ENCODE measurements at places on chromosomes 11 and 22.

GRCh38 chr11:1208144-1208393 lies 14.8 kb upstream of the MUC5B start:
- DNase-seq: no peak

DNA sequence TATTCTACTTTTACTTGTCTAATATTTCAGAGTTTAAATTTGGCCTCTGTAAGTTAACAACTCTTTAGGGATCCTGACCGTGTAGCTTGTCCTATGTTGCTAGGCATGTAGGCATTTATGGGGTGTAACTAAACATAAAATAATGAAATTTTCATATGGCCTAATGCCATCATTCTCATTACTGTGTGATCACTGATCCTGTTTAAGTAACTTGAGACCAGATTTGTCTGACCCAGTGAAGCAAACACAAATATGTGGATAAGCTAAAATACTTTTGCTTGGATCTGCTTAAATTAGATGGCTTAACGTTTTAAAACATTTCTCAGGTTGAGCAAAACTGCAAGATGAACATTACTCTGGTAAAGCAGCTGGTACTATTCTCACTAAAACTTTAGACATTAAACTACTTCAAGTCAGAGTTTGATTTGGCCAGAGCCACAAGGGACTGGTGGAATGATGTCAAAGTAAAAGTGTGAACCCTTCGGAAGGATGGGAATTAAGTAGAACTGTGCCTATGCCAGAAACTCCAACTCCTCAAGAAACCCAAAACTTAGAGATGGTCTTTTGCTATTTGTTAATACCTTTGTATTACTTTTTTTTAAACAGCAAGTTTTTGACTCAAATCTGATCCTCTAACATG lies 12.5 kb downstream of the QSER1 start:
- DNase-seq: no peak

DNA sequence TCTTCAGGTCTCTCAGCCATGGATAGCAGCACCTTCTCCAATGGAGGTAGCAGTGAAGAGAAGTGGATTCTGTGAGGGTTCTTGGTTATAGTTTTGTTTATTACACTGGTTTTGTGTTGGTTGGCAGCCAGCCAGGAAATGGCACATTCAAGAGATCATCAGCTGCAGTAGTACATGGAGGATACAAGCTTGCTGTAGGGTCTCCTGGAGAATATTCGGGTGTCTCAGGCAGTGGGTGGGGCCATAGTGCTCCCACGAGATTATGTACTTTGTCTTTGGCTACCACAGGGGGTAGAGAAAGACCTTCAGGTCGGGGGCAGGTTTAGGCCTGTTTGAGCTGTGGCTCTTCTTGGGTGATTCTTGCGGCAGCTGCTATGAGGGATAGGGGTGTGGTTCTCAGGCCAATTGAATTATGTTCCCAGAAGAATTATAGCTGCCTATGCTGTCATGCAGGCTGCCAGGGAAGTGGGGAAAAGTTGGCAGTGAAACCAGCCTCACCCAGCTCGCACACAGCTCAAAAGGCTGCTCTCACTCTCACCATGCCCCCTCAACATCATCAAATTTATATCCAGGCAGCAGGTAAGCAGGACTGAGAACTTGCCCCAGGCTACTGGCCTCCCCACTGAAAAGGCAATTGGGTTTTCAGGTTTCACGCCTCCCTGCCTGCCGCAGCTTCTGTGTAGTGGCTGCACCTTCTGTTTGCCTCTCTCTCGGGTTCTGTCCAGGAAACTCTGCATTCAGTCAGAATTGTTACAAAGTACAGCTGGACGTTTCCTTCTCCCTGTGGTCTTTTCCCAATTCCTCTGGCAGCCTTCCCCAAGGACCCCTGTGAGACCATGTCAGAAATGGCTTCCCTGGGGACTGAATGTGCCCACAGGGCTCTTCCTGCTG lies 435.5 kb downstream of the LUZP2 start:
- no peak for DNase-seq

- no peak for DNase-seq
Measured at GRCh38 chr22:28742562-28742962, 723 bp downstream of the HSCB start.

GRCh38 chr11:61146416-61146815 lies 14.8 kb downstream of the VPS37C start:
- no peak for DNase-seq

DNA sequence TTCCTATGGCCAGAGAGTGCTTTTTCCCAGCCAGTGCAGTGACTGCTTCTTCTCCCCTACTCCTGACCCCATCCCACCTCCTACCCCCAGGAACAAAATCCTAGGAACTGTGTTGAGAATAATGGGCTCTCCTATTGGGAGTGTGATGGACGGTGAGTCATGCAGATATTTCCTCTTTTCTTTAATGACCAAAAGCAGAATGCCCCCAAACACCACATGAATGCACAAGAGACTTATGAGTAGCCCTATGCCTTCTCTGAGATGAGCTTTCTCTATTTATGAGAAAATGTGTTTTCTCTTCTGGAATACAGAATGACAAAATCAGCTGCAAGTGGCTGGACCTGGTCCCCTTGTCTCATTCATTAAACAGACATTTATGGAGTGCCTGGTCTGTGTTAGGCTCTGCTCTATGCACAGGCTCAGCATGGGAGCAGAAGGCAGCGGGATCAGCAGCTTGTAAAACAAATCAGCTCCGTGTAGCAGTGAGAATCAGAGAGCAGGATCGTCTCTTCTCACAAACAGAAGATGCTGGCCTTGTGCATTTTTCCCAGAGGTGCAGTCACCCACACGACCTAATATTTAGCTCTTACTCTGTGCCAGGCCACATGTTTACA lies 47.5 kb upstream of the GALNT18 start:
- DNase-seq: no peak

DNA sequence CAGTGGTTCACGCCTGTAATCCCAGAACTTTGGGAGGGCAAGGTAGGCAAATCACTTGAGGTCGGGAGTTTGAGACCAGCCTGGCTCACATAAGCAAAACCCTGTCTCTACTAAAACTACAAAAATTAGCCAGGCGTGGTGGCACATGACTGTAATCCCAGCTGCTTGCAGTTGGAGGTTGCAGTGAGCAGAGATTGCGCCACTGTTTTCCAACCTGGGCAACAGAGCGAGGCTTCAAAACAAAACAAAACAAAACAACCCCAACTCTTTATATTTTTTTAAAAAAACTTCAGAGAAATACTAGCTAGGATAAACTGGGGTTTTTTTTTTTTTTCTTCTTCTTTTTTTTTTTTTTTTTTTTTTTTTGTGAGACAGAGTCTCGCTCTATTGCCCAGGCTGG lies 31.8 kb upstream of the RAPSN start:
- DNase-seq: no peak

DNA sequence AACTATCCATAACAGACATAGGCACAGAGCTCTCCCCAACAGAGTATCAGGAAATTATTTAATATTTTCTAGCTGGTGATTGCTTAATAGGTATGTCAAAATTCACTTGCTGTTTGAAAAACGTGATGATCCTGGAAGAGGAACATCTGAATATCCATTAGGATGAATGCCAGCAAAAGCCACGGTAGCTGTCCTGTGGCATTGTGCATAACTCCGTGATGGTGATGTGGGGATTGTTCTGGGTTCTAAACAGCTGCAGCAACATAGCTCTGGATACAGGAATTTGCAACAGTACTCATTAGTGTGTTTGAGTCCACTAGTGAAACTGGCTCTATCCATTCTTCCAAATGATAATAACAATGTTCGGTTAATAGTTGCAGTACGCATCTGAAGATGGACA lies 78.8 kb downstream of the C11orf65 start:
- DNase-seq: no peak

DNA sequence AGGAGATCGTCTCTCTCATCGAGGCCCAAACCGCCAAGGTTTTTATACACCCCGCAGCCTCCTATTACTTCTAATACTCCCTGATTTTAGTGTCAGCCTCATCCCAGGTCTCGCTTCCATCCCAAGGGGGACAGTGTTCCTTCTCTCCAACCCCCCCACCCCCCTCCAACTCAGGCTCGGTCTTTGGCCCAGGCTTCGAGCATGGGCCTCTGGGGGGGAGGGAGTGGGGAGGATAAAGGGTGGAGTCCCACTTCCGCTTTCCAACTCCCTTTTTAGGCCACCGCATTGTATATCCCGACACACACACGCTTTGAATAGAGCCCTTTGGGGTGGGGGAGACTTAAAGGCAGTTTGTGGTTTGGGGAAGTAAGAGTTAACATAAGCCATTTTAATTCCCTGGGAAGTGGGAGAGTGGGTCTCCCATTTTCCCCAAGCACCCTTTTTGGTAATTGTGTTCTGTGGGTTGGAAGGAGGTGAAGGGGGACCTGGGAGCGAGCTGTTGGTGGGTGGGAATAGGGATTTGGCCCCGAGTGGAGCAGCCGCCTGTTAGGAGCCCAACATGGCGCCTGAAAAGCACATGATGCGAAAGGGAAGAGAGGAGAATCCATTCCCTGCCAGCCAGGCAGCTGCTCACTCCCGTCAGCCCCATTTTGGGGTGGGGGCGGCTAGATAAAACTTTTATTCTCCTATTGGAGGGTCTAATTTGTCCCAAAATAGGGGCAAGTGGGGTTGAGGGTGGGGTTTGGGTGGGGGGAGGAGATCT lies 844 bp downstream of the PCF11 start:
- peak; percentile 20 for DNase-seq

GRCh38 chr11:78212586-78213371 lies 24.1 kb downstream of the USP35 start:
- DNase-seq: no peak

DNA sequence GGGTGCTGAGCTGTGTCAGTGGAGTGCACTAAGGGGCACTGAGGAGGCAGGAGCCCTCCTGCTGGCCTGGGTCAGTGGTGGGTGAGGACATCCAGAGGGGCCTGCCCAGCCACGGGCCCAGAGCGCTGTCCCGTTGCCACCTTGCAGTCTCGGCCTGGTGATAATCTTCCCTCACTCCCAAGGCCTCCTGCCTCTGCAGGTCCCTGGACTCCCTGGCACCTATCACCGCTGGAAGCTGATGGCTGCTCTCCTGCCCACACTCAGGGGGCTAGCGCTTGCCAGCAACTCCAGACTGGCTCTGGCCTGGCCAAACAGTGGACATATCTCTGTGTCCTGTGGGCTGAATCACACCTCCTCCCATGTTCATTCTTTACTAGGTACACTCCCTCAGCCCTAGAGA lies 86.5 kb upstream of the PITPNB start:
- no peak for DNase-seq

DNA sequence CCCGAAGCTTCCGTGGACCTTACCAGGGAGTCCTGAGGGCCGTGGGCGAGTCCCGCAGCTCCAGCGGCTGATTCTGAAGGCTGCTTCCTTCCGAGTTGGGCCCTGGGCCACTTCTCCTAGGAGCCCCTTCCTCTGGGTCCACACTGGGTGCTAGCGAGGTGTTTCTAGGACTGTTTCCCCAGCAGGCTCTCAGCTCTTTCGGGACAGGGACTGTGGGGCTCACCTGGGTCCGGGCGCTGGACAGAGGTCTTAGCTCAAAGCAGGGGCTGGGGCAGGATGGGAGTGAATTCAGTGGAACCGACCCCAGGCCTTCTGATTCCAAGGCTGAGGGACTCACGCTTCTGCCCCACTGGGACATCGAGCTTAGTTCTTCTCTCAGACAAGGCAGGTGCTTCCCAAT lies 29.3 kb upstream of the CSNK1E start:
- no peak for DNase-seq

DNA sequence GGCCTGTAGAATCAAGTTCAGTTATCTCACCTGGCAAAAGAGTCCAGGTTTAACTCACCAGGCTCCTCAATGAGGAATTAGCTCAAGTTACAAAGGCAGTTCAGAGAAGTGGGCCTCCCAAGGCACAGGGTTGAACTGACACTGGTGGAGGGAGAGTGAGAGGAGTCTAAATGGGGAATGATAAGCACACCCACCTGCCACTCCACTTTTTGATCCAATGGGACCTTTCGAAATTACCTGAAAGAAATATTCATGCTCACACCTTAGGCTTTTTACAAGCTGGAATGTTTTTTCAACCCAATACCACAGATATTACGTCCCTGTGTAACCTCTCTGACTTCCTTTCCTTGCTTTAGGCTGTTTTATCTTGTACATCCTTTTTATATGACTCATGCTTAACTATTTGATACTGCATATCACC lies 642.7 kb upstream of the TENM4 start:
- DNase-seq: no peak

DNA sequence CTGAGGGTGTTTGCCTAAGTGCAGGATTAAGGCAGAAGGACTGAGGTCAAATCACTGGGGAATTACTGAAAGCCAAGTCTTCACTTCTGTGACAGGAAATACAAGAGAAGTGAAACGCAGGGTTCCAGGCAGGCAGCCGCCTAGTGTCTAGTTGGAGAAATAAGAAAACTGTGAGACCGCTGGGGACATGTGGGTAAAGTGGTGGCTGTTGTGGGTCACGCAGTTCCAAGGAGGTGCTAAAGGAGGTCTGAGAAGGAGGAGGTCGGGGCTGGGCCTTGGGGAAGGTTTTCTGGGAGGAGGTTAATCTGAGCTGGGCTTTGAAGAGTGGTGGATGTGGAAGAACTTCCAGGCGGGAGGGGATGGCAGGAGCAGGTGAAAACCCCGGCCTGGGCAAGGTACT lies 11.2 kb downstream of the MCM5 start:
- no peak for DNase-seq

DNA sequence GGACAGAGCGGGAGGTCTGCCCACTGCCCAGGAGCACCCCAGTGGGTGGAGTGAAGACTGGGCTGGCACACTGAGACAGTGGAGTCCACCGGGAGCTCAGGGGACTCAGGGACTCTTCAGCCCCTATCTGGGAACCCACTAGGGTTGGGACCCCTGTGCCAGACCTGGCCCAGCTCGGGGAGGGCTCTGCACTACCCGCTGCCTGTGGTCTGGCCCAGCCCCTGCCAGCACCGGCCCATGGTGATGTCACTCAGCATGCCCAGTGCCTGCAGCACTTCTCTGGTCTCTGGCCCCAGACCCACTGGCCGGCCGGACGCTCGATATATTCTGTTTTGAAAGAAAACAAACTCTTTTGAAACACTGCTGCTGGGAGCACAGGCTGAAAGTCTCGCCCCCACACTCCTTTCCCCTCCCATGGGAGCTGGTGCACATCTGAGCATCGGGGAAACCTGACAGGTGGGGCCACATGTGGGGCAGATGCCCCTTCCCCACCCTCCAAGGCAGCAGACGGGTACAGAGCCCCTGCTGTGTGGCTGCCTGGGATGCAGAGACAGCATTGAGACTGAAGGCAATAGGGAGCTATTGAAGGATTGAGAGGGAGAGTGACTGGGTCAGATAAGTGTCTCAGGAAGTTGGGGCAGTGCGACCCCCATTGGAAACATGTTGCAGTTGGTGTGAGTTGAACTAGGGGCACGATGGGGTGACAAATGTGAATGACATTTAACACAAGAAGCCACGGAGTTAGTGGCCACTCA lies 62.9 kb downstream of the MYEOV start:
- DNase-seq: no peak

DNA sequence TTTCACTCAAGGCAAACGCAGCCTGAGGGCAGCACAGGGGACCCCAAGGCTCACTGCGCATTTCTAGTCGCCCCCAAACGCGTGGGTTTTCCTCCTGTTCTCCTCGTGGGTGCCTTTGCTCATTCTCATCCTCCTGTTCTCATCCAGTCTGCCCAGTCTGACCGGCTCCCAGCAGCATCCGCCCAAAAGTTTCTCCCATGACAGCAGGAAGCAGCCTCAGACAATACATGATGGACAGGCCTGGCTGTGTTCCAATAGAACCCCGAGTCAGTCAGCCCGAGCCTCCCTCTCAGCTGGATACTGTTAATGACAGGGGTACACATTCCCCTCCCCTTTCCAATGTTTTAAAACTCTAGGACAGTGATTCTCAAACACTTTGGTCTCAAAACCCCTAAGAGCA lies 22.5 kb upstream of the KRTAP5-7 start:
- no peak for DNase-seq
